ENCODE measurements at places on chromosomes 2 and 18.

DNA sequence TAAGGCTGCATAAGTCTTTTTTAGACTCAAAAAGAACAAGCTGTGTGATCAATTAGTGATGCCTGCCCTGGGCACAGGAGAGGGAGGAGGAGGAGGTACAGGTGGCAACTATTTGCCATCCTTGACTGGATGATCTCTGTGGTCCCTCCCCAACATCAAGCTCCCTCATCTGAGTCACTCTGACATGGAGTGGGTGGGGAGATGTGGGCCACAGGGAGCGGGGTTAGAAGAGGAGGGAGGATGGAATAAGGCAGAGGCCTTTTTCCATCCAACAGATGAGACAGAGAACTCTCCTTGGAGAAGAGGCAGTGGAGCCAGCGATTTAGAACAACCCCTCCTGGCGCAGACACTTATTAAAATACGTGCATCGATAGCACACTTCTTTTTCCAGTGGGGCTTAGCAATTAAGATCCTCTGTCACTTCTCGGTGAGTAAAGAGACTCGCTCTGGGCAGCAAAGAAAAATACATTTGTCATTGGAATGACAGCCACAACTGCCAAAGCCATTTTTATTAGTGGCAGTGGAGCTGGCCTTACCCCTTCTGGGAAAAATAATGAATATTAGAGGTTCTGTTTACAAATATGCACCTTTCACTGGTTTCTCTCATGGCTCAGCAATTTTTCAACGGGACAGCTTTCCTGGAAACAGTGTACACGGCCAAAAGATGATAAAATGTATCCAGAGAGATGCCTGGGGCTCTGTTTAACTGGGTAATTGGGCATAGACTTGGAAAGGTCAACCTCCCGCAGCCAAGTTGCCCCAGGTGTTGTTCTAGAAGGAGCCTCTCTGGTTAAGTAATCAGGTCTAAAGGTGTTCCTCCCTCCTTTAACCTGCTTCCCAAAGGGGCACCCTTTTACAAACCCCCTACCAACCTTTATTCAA is 238.4 kb upstream of the CXCR4 start:
- DNase-seq = no peak

DNA sequence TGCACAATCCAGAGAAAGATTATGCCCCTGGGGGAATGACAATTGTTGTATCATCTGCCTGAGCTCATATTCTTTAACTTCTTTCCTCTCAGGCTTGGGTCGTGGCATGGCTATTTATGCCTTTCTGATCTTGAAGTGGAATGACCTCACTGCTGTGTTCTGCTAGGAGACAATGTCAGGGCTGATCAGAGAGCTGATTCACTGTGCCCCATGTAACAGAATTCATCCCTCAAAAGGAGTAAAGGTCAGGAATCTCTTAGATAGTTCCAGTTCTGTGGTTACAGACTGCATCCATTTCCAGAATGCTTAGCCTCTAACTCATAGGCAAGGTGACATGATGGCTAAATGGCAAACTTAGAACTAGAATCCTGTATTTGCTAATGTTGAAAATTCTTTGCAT is 511.7 kb upstream of the CNTNAP5 start:
- no peak for DNase-seq

GRCh38 chr18:40878371-40878770 is 1076.7 kb upstream of the PIK3C3 start:
- DNase-seq = no peak

GRCh38 chr2:81984969-81985637 is 1680.6 kb upstream of the LRRTM1 start:
- DNase-seq = no peak

DNA sequence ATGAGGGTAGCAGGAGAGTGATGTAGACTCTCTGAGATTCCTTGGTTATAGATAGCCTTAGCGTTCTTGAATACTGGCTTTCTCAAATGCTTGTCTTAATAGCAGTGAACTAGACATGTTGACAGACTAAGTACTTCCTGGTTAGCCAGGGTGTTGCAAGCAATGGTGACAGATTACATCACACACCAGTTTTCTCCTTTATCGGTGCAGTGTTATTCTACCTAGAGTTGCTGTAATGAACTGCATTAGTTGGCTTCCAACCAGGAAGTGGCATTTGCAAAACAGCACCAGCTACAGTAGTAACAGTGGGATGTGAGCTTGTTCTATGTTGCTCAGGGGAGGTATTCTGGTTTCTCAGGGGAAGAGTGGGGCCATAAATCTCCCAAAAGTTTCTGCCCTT is 582.2 kb upstream of the DDX18 start:
- no peak for DNase-seq

GRCh38 chr18:38305961-38306360 is 740.4 kb upstream of the CELF4 start:
- DNase-seq = no peak

GRCh38 chr2:69221960-69222751 is 164.9 kb downstream of the GFPT1 start:
- peak; percentile 68 for DNase-seq

GRCh38 chr2:174694196-174694878 is 69.9 kb downstream of the CHRNA1 start:
- no peak for DNase-seq

- DNase-seq = no peak
Measured at GRCh38 chr18:46366201-46366600, 262.0 kb downstream of the HAUS1 start.

- no peak for DNase-seq
Measured at GRCh38 chr2:62114564-62114963, 81.4 kb upstream of the B3GNT2 start.

- DNase-seq = peak; percentile 88
Measured at GRCh38 chr2:226115102-226115831, 684.4 kb downstream of the IRS1 start.

DNA sequence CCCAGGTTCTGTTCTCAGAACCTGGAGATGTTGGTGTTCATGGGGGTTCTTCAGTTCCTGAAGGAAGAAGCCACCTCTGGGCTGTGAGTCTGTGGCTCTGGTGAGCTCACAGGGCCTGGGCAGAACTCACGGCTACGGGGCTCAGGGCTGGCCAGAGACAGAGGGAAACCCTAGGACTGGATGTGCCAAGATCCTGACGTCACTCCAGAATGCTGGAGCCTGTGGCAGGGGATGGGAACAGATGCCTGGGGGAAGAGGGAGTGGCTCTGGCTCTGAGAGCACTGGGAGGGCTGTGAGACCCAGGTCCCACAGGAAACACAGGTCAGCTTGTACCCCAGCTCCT is at the start of gene OTOF:
TSS of gene OTOF (minus strand) at position 214 of the 343 bp plus-strand sequence.
- peak; percentile 78 for DNase-seq

DNA sequence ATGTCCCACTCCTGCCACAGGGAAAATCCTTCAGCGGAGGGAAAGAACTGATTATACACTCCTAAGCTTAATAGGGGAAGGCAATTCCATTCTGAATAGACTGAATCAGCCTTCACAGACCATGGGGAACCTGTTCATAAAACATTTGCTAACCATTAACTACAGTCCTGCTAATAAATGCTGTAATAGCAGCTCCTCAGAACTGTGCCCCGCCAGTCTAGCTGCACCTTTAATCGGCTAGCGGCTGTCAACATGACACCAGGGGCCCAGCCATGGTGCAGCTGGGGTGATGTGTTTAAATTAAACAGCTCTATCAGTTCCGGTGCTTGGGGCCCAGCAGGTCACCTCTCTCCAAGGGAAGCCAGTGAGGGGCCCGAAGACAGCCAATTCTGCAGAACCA is 77.8 kb downstream of the GALNT14 start:
- DNase-seq = no peak

DNA sequence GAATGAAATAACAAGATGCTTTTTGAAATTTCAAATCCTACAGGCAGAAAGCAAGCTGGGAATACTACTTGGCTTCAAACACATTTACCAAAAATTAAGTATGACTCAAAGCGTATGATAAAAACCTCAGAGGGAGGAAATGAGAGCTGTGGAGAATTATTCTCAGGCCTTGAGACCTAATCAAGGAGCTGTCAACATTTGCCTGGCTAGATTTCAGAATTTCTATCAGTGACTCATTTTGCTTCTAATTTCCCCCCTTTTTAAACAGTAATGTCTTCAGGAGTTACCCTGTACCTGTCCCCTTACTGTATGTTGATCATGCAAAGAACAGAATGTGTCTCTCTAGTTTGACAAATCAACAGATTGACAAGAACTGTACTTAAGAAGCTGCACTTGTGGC is 1324.5 kb upstream of the DDX18 start:
- DNase-seq = peak; percentile 38

DNA sequence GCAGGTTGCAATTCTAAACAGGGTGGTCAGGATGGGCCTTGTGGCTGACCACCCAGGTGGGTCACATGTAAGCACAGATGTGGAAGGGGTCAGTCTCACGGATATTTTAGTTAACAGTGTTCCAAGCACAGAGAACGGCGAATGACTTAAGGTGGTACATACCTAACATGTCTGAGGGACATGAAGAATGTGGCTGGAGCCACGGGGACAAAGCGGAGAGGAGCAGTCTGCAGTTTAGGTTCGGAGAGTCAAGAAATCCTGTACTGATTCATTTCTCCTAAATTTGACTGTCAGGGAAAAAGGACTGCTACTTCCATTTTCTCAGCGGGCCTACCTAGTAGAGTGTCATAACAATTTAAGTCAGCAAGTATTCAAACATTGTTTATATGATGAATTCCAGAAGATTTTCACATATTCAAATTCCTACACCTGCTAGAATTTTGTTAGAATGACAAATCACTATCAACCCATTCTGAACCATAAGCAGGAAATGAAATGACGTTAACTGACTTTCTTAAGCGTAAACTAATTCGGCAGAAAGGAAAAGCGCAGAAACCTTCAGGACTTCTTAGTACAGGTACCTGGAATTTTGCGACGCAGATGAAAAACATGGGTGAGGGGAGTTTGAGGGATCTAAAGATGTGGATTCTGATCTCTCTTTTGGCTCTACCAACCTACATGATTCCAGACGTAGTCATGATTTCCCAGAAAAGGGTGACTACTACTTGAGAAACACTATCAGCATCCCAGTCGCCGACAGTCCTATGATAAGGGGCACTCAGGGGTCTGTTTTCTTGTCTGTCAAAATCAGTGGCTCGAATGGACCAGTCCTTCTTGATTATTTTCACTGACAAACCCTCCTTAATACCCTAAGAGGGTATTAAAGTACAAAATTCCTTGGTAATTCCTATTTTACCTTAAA is 41.3 kb downstream of the PTPN2 start:
- DNase-seq = no peak

GRCh38 chr18:68431111-68431921 is 283.6 kb downstream of the TMX3 start:
- DNase-seq = no peak

GRCh38 chr2:135875491-135876065 is 665 bp downstream of the MCM6 start:
- peak; percentile 50 for DNase-seq

GRCh38 chr2:144389151-144389929 is 130.6 kb downstream of the ZEB2 start:
- no peak for DNase-seq

GRCh38 chr2:164151522-164151921 is 415.7 kb upstream of the FIGN start:
- DNase-seq = peak; percentile 52

- peak; percentile 5 for DNase-seq
Measured at GRCh38 chr2:219912491-219912921, 285.1 kb downstream of the SLC4A3 start.

GRCh38 chr2:150607390-150607811 is 119.9 kb upstream of the RND3 start:
- DNase-seq = peak; percentile 68

- DNase-seq = peak; percentile 71
Measured at GRCh38 chr18:62982600-62983251, 267.4 kb downstream of the PHLPP1 start.

DNA sequence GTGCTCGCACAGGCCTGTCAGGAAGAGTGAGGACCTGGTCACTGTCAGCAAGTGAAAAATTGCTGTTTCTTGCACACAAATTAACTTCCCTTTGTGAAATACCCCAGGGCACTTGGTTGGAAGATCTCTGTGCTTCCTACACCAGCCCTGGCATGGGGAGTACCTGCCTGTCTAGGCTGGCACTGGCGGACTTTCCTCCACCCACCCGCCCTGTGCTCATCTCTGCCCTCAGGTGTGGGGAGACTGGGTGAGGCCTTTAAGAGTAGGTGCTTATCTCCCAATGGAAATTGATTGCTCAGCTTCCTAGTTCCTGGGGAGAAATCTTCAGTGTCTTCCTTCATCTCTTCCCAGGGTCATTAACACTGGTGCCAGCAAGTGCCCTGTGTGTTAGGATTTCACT is 42.1 kb downstream of the IMPA2 start:
- DNase-seq = no peak

GRCh38 chr2:239239607-239240413 is 161.0 kb downstream of the HDAC4 start:
- no peak for DNase-seq

GRCh38 chr18:49001111-49001510 is 50.3 kb upstream of the SMAD7 start:
- no peak for DNase-seq

- no peak for DNase-seq
Measured at GRCh38 chr2:229931241-229931640, 8.9 kb downstream of the FBXO36 start.

GRCh38 chr2:29807082-29807481 is 114.3 kb downstream of the ALK start:
- no peak for DNase-seq

GRCh38 chr2:168255866-168256265 is 8.5 kb upstream of the STK39 start:
- no peak for DNase-seq

- peak; percentile 78 for DNase-seq
Measured at GRCh38 chr2:105294844-105295481, 34.6 kb downstream of the TGFBRAP1 start.

- DNase-seq = no peak
Measured at GRCh38 chr18:2968606-2969005, 44.3 kb downstream of the LPIN2 start.

DNA sequence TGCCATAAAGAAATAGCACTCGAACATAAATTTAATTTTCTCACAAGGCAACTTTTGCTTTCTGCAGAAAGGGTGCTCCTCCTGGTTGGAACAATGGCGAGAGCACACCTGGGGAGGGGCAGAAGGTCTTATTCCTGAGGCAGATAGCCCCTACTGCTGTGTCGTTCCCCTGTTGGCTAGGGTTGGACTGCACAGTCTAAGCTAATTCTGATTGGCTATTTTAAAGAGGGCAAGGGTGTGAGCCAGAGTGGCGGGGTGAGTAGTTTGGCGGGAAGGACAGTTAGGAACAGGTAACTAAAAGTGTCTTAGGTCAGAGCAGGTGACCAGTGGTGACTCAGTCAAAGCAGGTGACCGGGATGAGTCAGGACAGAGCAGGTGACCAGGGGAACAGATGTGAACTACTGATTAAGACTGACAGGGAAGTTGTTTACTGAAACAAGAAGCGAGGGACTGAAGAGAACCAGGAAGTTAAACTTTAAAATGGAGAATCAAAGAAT is 49.7 kb upstream of the AGAP1 start:
- DNase-seq = no peak

- DNase-seq = peak; percentile 37
Measured at GRCh38 chr2:72719416-72719815, 106.4 kb downstream of the EXOC6B start.

- DNase-seq = peak; percentile 29
Measured at GRCh38 chr2:213004197-213004821, 147.1 kb downstream of the IKZF2 start.
